ENCODE measurements at places on chromosomes 1 and 21.
A peak's percentile ranks its signal among the peaks of the same experiment; 100 is the strongest.

DNA sequence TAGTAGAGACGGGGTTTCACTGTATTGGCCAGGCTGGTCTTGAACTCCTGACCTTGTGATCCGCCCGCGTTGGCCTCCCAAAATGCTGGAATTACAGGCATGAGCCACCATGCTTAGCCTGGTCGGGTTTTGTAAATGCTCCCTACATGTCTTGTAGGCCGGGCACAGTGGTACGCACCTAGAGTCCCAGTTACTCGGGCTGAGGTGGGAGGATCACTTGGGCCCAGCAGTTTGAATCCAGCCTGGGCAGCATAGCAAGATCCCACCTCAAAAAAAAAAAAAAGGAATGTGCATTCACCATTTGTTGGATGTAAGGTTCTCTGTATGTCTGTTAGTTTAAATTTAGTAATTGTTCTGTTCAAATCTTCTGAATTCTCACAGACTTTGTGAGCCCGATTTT lies 95.8 kb downstream of the ST3GAL3 start:
- no peak for DNase-seq

DNA sequence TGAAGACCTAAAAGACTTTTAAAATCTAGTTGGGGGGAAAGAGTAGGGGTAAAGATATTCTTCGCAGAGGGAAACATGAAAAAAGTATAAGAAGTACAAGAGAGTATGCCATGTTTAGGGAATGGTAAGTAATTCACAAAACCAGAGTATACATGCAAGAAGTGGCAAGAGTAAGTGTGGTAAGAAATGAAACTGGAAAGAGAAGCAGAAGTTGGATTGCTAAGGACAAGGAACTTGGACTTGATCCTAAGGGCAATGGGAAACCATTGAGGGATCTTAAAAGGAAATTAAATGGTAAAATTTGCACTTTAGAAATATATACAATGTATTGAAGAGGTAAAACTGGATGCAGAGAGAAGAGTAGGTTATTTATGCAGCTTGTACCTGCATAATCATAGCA lies 9.2 kb upstream of the ZNF644 start:
- DNase-seq, result no peak

DNA sequence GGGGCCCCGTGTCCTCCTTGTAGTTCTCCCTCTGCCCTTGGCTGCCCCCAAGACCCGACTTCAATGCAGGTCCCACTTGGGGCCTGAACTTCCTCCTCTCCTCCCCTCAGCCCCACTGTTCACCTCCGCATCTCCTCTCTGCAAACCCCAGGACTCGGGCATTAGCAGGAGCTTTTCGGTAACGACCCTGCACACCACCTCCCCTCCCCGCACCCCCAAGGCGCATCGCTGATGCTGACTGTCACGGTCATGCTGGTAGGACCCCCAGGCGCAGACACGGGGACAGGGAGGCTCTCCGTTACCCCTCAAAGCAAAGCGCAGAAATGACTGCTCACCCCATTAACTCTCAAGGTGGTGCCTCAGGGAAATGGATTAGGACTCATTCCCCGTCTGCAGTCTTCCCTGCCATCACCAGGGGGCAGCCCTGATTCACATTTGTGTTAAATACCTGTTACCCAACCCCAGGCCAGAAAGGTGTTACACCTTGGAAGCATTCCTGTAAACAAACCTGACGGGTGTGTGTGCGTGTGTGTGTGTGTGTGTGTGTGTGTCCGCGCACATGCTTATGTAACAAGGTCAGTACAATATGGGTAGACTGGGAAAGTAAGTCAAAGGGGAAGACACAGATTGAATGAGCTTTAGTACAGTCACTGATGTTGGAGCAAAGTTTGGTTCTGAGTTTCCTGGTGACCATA lies 6.4 kb upstream of the GUCA2B start:
- peak; percentile 80 for DNase-seq

DNA sequence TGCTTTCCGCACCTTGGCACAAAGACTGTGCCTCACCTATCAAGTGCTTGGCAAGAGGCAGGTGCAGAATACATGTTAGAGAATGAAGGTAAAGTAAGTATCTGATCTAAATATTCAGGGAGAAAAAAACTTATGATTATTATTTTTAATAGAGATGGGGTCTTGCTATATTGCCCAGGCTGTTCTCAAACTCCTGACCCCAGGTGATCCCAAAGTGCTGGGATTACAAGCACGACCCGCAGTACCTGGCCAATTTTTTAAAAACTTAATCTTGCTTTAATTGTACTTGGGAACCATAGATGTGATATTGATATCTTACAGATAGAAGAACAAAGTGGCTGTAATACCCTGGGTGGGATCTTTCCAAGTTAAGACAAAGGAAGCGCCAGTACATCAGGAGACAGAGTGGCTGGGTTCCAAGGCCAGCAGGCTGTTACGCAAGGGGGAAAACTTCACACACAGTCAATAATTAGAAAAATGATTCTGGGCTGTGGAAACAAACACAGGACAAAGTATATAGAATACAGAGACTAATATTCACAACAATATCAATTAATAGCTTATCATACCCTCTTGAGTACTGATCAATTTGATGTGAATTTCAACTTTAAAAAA lies 58.6 kb upstream of the ATP1A1 start:
- no peak for DNase-seq

DNA sequence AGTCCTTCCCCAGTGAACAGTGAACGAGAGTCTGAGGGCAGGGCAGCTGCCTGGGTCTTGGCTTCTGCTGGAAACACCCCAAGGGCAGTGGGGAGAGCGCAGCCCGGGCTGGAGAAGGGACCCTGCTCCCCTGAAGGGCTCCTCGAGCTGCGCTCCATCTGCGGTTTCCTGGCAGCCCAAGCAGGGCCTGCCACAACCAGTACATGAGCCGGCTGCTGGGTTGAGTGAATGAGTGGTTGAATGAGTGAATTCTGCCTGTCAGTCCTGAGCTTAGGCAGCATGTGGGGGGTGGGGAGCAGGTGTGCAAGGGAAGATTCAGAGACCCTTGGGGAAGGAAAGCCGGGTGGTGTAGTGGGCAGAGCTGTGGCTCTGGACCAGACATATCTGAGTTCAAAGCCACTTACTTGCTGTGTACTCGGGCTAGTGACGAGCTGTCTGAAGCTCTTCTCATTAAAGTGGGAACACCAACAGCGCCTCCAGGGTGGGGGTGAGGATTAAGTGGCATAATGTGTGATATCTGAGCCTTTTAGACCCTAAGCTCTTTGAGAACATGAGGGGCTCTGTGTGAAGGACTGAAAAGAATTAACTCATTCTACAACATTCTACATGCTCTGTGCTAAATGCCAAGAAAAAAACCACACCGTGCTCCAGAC lies 3.7 kb downstream of the OPRD1 start:
- DNase-seq, result no peak

All from NCI-H1105 (cell line).